ENCODE measurements at places on chromosomes 2 and 18.

- no peaks in the 10 kb centered on the region for H3K4me1 ChIP-seq
- no peak overlapping the region for H3K27ac ChIP-seq
- no peak for DNase-seq
Measured at GRCh38 chr2:70686577-70687460, 81.2 kb downstream of the ADD2 start.

GRCh38 chr18:26457611-26458353 lies 90.6 kb downstream of the KCTD1 start:
- no peak overlapping the region for H3K27ac ChIP-seq
- H3K4me1 ChIP-seq = no peaks in the 10 kb centered on the region
- H3K27me3 ChIP-seq = no peaks in the 10 kb centered on the region
- DNase-seq = no peak
- H3K36me3 ChIP-seq = no peaks in the 10 kb centered on the region

GRCh38 chr2:217843324-217843723 lies 159.5 kb downstream of the TNS1 start:
- H3K4me3 ChIP-seq = no peak overlapping the region
- H3K27ac ChIP-seq = no peak overlapping the region
- peaks cover 14% of the 10 kb centered on the region for H3K4me1 ChIP-seq
- H3K36me3 ChIP-seq = peaks cover 4% of the 10 kb centered on the region

DNA sequence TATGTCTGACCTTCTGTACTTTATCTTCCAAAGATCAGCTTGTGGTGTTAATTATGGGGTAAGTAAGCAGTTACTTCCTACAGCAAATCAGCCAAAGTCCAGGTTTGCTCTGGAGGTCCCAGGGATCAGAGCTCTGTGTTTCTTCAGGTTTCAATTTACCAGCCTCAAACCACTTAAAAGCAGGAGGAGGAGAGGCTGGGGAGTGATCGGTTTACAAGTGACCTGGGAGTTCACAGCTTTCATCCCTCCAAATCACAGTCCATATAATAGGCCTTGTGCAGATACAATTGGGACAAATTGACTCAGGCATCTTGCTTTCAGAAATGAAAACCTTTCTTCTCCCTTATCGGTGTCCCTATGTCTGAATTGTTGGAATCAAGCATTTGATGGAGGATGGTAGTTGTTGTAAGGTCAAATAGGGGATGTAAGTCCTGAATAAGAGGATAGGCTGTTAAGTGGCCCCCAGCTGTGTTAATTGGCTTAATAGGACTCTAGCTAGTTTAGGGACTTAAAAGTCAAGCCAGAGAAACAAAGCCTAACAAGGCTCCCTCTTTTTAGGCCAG lies 188.0 kb upstream of the NT5C1B start:
- no peak overlapping the region for H3K27ac ChIP-seq
- no peaks in the 10 kb centered on the region for H3K4me1 ChIP-seq
- H3K4me3 ChIP-seq = no peak overlapping the region
- H3K27me3 ChIP-seq = no peaks in the 10 kb centered on the region
- DNase-seq = no peak
- no peaks in the 10 kb centered on the region for H3K36me3 ChIP-seq

GRCh38 chr2:216214768-216215167 lies 105.6 kb downstream of the XRCC5 start:
- H3K4me1 ChIP-seq = peaks cover 2% of the 10 kb centered on the region
- H3K4me3 ChIP-seq = no peak overlapping the region
- H3K27ac ChIP-seq = no peak overlapping the region
- H3K36me3 ChIP-seq = no peaks in the 10 kb centered on the region
